ENCODE measurements at places on chromosomes 16 and 17.

DNA sequence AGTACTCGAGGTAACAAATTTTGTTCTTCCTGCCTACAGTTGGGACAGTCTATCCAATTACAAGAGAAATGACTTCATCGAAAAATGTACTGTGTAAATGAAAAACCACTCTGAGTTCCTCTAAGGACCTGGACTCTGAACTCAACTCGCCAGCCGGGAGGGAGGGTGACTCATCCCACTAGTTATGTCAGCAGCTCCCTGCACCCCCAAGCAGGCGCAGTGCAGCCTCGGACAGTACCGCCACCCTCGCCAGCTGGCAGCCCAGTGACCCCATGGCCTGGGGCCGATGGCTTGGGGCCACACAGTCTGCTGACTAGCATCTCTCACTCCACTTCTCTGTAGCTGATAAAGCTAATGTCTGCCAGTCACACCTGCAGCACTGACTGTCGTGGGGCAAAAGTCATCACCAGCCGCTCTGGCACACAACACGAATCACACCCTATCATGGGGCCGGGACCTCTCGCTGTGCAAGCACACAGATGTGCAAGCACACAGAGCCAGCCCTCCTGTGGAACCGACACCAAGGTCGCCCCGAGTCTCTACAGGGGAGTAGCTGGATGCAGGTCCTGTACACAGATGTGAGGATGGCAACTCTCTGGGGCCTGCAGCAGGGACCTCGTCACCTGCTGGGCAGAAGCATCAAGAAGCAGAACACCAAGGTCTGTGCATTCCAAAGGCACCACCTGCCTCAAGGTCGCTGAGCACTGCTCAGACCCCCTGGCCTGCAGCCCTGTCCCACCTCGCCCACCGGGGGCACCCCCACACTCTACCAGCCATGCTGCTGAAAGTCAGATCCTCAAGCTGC is 5.7 kb downstream of the CSNK1D start:
- no peak for DNase-seq

GRCh38 chr17:28657756-28658155 is 4.0 kb downstream of the SDF2 start:
- no peak for DNase-seq

GRCh38 chr17:37146086-37147064 is 197.6 kb downstream of the AATF start:
- no peak for DNase-seq

DNA sequence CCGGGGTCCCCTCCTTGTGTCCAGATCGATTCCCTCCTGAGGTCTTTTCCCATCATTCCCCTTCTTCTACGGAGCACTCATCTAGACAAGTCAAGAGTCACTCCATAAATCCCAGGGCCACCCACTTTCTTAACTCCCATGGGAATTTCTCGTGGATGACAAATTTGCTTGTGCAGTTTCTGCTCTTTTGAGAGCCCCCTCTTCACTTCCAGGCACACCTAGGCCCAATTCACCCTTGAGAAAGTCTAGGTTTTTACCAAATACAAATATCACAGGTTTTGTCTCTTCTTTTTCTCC is 522 bp upstream of the POLDIP2 start:
- DNase-seq = no peak

DNA sequence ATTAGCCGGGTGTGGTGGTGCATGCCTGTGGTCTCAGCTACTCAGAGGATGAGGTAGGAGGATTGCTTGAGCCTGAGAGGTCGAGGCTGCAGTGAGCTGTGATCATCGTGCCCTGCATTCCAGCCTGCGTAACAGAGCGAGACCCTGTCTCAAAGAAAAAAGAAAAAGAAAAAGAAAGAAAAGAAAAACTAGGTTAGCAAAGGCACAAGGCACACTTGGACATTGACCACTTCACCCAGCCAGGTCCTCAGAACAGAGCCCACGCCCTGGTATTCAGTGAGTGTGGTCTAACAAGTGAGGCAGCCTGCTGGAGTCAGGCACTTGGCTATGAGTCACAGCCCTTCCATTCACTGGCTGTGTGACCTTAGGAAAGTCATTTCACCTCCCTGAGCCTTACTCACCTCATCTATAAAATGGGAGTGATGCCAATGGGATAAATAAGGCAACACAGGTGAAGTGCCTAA is 10.4 kb downstream of the MILR1 start:
- DNase-seq = no peak

DNA sequence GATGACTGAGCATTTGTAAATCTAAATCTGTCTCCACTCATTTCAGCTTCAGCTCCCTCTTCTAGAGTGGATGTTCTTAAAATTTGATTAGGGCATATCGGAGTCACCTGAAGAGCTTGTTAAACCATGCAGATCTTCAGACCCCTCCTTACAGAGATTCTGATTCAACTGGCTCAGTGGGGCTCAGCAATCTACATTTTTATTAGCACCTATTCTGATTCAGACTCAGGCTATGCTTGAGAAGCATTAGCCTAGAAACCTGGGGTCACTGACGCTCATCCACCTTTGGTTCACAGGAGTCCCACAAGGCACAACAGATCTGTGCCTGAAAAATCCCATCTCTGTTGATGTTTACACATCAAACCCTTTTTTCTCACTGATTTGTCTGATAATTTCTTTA is 365.6 kb downstream of the GRIN2A start:
- DNase-seq = no peak

DNA sequence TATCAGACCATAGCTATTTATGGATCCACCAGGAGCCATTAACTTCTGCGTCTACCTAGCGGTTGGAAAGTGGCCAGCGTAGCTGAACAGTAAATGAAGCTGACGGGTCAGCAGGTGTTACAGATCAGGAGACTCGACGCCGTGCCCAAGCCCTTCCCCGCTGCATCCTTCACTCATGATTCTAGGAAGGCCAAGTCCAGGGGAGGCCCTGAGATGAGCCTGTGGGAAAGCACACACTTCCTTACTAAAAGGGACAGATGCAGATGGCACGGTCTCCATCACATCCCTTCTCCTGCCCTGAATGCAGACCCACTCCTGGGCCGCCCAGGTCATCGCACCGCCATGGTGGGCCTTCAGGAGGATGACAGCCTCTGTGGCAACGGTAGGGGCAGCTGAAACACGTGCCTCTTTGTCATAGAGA is 67.7 kb upstream of the DNAH17 start:
- no peak for DNase-seq

GRCh38 chr17:59521465-59522126 is 43.8 kb upstream of the DHX40 start:
- DNase-seq = peak; percentile 71

DNA sequence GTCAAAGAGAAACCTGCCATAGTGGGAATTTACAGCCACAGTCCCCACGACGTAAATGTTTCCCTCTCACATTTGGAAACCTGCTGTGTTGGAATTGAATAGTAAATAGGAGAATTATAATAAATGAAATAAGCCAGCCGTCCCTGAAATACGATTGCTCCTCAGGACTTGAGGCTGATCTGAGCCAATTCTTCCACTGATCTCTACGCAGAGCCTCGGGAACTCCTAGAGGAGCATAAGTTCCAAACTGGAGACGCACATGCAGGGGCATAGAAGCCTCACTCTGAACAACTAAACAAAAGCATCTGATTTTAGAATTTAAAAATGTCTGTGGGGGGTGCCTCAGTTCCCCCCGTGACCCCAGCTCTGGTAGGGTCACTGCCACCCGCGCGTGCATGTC is 10.2 kb upstream of the TEX19 start:
- no peak for DNase-seq

- DNase-seq = no peak
These were observed at the start of gene KRT27 for GRCh38 chr17:40782450-40782849. TSS of gene KRT27 (minus strand) at chr17:40782550. CDS start at chr17:40782493, 57 bp downstream.

Measured in GM13977 (cell line).